ENCODE measurements at places on chromosomes 1 and 21.

DNA sequence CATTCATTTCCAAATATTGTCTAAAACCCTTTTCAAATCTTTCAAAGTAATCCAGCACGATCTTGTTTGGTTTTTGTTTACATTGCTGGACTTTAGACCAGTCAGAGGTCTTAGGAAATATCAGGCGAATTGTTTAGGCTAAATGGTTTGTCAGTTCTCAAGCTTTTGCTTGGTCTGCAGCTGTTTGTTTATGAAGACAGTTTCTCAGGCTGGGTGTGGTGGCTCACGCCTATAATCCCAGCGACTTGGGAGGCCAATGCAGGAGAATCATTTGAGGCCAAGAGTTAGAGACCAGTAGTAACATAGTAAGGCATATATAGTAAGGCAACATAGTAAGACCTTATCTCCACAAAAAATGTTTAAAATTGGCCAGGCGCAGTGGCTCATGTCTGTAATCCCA is 77.5 kb downstream of the DNTTIP2 start:
- no peak for DNase-seq

- DNase-seq, result no peak
These were observed 4.2 kb downstream of the TMEM51 start for GRCh38 chr1:15157524-15158399.

DNA sequence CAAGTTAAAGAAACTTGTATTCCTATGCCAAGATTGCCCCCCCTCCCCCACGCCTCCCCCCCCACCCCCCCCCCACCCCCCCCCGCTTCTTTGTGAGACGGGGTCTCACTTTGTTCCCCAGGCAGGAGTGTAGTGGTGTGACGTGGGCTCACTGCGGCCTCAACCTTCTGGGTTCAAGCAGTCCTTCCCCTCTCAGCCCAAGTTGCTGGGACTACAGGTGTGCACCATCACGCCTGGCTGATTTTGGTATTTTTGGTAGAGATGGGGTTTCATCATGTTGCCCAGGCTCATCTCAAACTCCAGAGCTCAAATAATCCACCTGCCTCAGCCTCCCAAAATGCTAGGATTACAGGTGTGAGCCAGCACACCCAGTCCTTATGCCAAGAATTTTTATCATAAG is 136.6 kb downstream of the POU2F1 start:
- DNase-seq, result no peak

DNA sequence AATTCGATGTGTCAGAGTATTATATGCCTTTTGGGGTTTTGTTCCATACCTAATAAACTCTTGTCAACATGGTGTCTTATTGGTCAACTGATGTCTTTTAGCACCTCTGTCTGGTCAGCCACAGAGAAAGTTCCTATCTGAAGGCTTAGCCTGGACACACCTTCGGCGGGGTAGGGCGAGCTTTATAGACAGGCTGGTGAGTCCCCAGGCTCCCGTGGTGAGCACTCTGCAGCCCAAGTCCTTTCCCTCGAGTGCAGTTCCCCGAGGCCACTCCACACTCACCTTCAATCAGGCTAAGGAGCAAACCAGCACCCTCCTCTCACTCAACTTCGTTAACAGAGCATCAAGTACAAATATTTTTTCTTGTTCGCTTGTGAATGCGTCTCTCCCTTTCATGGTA is 133.9 kb downstream of the ATG4C start:
- no peak for DNase-seq

- DNase-seq, result no peak
These were observed 25.5 kb downstream of the MAN1C1 start for GRCh38 chr1:25641931-25642573.

- DNase-seq, result no peak
These were observed 610.3 kb upstream of the TMPRSS15 start for GRCh38 chr21:19013916-19014315.

DNA sequence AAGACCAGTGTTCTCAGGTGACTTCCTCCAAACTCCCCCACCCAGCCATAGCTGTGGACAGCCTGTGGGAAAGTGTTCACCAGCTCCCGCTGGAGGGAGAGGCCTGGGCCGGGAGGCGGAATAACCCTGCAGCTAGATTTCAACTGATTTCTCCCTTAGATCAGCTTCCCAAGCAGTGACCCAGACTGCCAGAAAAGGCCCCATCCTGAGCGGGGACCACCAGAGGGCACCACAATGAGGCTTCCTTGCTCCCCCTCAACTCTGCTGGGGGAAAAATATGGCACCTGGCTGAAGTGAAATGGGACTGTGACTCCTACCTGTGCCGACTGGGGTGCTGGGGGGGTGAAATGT is 50.8 kb downstream of the RHBG start:
- peak; percentile 68 for DNase-seq

DNA sequence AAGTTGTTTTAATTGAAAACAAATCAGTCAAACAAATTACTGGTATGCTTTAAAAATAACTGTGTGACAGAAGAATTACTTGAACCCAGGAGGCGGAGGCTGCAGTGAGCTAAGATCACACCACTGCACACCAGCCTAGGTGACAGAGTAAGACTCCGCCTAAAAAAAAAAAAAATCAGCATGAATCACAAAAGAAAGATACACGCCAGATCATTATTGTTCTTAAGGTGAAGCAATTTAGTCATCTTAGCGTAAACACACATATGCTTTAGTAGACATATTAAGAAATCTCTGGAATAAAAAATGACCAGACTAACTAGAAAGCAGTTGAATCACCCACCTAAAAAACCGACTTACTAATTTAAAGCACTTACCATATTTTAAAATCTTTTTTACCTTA is 20.2 kb downstream of the RERE start:
- no peak for DNase-seq

DNA sequence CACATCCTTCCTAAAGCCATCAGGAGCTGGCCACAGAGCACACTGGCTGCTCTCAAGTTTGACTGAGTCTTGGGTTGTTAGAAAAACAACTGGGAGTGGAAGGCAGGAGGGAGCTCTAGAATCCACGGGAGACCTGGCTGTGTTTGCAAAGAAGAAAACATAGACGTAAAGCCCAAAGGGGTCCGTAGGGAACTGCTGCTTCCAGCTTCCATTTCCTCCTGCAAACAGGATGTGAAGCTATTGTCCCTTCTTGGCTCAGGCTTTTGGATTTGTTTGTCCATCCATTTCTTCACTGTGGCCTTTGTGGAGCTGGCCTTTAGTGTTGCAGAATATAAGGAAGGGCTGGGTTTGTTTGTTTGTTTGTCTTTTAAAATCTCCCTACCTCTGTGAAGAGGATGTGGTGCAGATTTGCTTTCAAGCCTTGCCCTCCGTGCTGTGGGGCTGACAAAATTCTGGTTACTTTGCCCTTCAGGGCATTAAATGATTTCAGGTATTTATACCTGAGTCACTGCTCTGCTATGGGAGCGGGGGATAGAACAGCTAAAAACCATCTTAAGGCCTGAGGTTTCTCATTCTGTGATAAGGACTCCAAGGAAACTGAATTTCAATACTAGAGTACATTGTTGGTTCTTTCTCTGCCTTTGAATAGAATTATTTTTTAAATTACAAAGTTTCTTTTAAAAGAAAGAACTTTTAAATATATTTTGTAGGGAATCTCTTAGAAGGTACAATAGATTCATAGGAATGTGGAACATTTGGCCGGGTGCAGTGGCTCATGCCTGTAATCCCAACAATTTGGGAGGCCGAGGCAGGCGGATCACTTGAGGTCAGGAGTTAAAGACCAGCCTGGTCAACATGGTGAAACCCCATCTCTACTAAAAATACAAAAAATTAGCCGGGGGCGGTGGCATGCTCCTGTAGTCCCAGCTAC is 74.3 kb downstream of the MPZL1 start:
- DNase-seq, result no peak

DNA sequence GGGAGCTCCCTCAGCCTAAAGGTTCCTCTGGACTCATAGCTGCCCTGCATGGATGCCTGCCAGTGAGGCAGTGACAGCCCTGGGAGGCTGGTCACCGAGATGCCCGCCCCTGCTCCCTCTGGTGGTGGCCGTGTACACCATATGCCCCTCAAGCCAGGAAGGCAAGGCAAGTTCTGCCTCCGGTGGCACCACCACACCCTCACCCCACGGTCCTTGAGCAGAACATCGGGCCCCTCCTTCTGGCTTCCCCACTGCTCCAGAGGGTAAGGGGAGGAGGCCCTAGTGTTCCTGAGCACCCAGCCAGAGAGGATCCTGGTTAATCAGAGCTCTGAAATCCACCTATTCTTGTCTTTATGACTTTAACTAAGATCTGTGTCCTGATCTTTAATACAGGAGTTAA is 1.5 kb upstream of the S100A14 start:
- DNase-seq, result peak; percentile 34

GRCh38 chr21:41585199-41585994 is 77.4 kb upstream of the TMPRSS2 start:
- no peak for DNase-seq

- DNase-seq, result no peak
These were observed 32.1 kb upstream of the ADORA3 start for GRCh38 chr1:111535256-111536191.

GRCh38 chr1:227841096-227841495 is 25.6 kb downstream of the PRSS38 start:
- no peak for DNase-seq
